Foreskin keratinocyte (primary cell): ENCODE measurements at places on chromosomes 7 and 10. TPM values are rescaled to one million over a fixed set of nuclear protein-coding genes. Genes with fewer than 3 reads are reported as not detected.

MACC1 gene
- 7.9 and 15.2 TPM in 2 replicates for total RNA-seq

PNLIPRP1 gene
- not detected in 2 replicates for total RNA-seq

ELFN1 gene
- total RNA-seq = 0.10 TPM in 1 of 2 replicates, not detected in the other

STAM gene
- 28.4 and 29.4 TPM in 2 replicates for total RNA-seq

NEURL1 gene
- 0.18 and 0.24 TPM in 2 replicates for total RNA-seq

ADARB2 gene
- not detected in 2 replicates for total RNA-seq

ARHGAP19 gene
- total RNA-seq = 12.0 and 12.3 TPM in 2 replicates

LRMDA gene
- total RNA-seq = not detected in 2 replicates

INMT gene
- total RNA-seq = not detected in 2 replicates

UPF2 gene
- total RNA-seq = 20.5 and 22.0 TPM in 2 replicates

RPEL1 gene
- total RNA-seq = not detected in 2 replicates

MYPN gene
- 0.03 TPM in 1 of 2 replicates, not detected in the other for total RNA-seq

RELN gene
- not detected in 2 replicates for total RNA-seq

UBE2D4 gene
- 8.0 and 8.8 TPM in 2 replicates for total RNA-seq

ACHE gene
- 0.10 and 0.11 TPM in 2 replicates for total RNA-seq

SCIN gene
- total RNA-seq = 0.32 TPM in 1 of 2 replicates, not detected in the other

LIPN gene
- total RNA-seq = not detected in 2 replicates

FAM237B gene
- not detected in 2 replicates for total RNA-seq

MLXIPL gene
- 0.32 and 0.61 TPM in 2 replicates for total RNA-seq

ZNF775 gene
- total RNA-seq = 4.7 and 5.4 TPM in 2 replicates

SEC23IP gene
- total RNA-seq = 33.4 and 35.8 TPM in 2 replicates

AGBL3 gene
- total RNA-seq = 0.63 and 1.3 TPM in 2 replicates

PRF1 gene
- not detected in 2 replicates for total RNA-seq

RAPGEF5 gene
- 2.5 and 3.4 TPM in 2 replicates for total RNA-seq

WNT8B gene
- total RNA-seq = not detected in 2 replicates

TMEM273 gene
- total RNA-seq = not detected in 2 replicates

ANKRD61 gene
- total RNA-seq = 0.14 and 0.28 TPM in 2 replicates

SDK1 gene
- total RNA-seq = 0.58 and 0.63 TPM in 2 replicates

NACAD gene
- 4.4 and 5.3 TPM in 2 replicates for total RNA-seq

LDB3 gene
- not detected in 2 replicates for total RNA-seq

NKX1-2 gene
- total RNA-seq = 4.5 and 5.5 TPM in 2 replicates

SPDYE11 gene
- not detected in 2 replicates for total RNA-seq

LRRC61 gene
- total RNA-seq = 8.6 and 9.9 TPM in 2 replicates

TSPAN12 gene
- 0.46 and 1.1 TPM in 2 replicates for total RNA-seq
